ENCODE measurements at places on chromosomes 6 and 20.

GRCh38 chr6:162237331-162237730, 490.2 kb downstream of the PRKN start:
- no peak for DNase-seq

- no peak for DNase-seq
These were observed 39.1 kb downstream of the MDFI start for GRCh38 chr6:41677124-41677921.

GRCh38 chr6:85419046-85419759, 30.7 kb upstream of the NT5E start:
- DNase-seq, result no peak

- DNase-seq, result no peak
These were observed 1138.9 kb upstream of the ADGRB3 start for GRCh38 chr6:67496191-67496590.

- no peak for DNase-seq
These were observed 4.4 kb downstream of the HLA-E start for GRCh38 chr6:30493643-30494250.

GRCh38 chr20:49987868-49988690, 5.3 kb downstream of the SNAI1 start:
- no peak for DNase-seq

DNA sequence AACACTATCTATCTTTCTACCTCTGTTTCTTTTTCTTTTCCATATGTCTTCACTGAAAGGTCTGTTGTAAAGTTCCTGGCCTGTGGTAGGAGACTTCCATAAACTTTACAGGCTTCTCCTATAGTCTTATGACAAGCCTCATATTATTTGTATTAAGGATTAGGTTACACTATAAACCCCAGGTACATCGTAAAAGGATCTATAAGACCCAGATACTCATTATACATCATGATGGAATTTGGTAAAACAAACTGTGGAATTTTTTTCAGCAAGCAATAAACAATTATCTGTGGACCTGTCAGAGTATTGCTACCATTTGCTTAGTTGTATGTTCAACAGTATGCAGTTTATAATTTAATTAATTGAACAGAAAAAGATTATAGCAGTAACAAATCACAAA, 55.5 kb downstream of the RFX6 start:
- no peak for DNase-seq

DNA sequence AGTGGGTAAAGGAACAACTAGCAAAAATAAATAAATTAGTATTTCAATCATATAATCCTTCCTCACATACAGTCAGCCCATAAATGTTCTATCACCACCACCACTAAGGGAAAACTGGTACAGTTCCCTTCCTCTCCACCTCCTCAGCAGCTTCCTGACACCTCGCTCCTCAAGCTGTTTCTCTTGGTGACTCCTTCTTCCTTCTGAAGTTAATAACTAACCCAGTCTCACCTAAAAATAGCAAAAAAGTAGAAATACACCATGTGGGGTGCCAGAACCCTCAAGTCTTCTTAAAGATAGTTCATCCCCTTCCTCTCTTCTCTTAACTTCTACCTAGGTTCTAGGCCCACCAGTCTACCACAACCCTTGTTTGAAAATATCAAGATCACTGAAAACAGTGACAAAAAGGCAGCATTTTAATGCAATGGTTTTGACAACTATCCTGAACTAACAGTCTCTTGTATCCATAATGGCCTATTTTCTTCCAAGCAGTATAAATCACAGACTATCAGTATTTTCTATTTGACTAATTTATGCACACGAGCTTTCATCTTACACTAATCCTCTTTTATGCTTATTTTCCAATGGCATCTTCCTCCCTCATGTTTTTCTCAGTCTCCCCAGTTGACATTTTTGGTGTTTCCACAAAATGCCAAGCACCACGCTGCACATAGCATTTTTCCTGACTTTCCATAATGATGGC, 85.5 kb downstream of the KHDC1L start:
- DNase-seq, result no peak
